ENCODE measurements at places on chromosomes 13 and 19.

DNA sequence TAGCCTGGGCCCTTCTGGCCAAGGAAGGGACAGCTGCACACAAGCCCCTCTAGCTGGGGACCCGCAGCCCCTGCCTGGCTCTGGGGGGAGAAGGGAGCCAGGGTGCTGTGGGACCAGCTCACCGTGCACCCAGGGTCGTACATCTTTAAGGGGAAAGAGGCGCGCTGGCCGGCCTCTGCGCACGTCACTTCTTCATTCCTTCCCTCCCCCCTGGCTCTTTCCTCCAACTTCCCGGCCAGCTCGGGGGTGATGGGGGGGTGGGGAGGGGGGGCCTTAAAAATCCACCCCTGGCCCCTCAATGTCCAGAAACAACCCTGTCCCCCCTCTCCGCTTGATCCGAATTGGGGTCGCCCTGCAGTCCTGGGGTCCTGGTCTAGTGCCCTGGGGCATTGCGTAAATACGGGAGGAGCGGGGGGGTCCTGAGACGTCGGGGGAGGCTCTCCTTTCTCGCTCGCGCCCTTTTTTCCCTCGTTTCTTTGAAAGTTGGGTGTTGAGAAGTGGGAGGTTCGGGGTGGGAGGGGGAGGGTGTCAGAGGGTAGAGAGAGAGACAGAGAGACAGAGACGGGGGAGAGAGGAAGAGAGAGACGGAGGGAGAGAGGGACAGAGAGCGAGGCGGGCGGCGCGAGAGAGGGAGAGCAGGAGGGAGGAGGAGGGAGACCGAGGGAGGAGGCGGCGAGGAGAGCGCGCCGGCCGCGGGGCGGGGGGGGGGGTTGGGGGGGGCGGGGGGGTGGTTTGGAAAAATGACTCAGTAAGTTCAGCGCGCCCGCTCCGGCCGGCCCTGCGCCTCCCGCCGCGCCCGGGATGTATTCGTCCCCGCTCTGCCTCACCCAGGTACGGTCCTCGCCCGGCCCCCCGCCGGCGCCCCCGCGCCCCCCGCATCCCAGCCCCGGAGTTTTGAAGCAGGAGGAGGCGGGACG lies at the start of gene NFIC:
Gene NFIC (plus strand): TSS at position 748 of the 917 bp plus-strand sequence. CDS start 54 bp downstream, at position 802.
- peak; percentile 83 for DNase-seq

DNA sequence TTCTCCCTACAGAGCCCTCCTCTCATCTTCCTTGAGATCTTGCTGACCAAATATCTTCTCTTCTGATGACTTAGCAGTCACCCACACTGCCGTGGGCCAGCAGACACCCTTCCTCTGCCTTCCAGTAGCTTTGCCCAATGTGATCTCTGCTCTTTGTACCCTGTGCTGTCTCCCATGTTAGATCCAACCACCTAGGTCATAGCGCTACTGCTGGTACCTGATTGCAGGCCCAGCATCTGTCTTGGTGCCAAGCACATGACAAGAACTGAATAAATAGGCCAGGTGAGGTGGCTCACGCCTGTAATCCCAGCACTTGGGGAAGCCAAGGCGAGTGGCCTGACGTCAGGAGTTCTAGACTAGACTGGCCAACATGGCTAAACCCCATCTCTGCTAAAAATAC lies 149.7 kb downstream of the TM9SF2 start:
- DNase-seq, result no peak

GRCh38 chr19:33558856-33559255 lies 37.3 kb upstream of the PEPD start:
- DNase-seq, result no peak

DNA sequence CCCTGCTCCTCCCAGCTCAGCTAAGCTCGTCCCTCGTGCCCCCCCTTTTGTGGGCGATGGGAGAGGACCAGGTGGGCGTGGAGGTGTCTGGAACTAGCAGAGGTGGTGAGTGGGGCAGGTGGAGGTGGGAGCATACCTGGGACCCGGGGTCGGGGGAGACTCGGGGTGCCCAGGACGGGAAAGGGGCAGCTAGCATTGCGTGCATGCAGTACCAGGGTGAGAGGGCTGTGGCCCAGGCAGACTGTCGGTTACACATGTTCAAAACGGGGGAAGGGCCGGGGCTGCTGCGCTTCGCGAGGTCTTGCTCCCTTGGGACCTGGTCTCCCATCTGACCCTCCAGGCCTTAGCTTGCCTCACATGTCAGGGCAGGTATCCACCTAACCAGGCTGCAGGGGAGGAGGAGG lies 9.1 kb downstream of the TLE5 start:
- no peak for DNase-seq

All from right lung (tissue), 10 donors.